Retina (tissue), 1 donor: ENCODE measurements at places on chromosomes 12 and 14.

- DNase-seq = no peak
Observed at GRCh38 chr12:108196319-108196718, 67.2 kb downstream of the WSCD2 start.

- no peak for DNase-seq
Observed at GRCh38 chr12:14927267-14927666, 11.1 kb downstream of the ERP27 start.

DNA sequence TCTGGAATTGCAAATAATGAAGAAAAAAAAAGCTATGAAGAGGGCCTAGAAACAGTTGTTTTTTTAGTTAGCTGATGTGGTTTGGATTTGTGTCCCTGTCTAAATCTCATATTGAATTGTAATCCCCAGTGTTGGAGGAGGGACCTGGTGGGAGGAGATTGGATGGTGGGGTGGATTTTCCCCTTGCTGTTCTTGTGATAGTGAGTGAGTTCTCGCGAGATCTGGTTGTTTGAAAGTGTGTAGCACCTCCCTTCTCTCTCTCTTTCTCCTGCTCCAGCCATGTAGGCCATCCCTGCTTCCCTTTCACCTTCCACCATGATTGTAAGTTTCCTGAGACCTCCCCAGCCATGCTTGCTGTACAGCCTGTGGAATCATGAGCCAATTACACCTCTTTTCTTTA is 126.1 kb downstream of the ASCL4 start:
- no peak for DNase-seq

GRCh38 chr12:91109148-91109564 is 2.1 kb downstream of the LUM start:
- DNase-seq = no peak

DNA sequence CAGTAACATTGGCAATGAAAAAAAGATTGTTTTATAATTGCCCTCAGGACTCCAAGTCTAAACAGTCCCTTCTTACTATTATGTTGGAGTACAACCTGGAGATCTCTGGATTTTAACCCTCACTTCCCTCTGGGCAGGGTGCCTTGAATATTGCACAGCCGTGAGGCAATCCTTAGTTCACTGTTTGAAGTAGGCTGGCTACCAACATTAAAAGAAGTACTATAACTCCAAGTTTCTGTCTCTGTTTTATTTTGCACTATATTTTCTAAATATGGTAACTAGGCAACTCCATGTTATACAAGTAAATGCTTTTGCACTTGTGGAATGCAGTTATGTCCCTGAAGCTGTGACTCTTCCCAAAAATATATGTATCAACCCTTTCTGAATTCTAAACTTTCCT is 490.7 kb downstream of the EGLN3 start:
- no peak for DNase-seq

GRCh38 chr14:100033347-100034075 is 31.7 kb upstream of the EVL start:
- DNase-seq = no peak

DNA sequence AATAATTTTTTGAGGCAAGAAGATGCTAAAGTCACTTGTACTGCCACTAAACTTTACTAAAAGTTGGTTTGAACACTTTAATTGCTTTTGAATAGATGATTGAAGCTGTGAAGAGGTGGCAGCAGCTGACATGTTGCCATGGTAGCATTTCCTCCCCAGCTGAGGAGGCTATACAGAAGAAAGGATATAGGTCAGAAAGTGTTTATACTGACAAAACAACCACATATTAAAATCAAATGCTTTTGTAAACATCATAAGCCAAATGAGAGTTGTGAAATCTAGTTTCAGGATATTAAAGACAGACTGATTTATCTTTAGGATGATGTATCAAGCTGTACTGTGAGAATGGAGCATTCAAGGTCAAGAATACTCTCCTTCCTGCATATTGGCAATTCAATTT is 41.7 kb downstream of the TSPAN19 start:
- no peak for DNase-seq

DNA sequence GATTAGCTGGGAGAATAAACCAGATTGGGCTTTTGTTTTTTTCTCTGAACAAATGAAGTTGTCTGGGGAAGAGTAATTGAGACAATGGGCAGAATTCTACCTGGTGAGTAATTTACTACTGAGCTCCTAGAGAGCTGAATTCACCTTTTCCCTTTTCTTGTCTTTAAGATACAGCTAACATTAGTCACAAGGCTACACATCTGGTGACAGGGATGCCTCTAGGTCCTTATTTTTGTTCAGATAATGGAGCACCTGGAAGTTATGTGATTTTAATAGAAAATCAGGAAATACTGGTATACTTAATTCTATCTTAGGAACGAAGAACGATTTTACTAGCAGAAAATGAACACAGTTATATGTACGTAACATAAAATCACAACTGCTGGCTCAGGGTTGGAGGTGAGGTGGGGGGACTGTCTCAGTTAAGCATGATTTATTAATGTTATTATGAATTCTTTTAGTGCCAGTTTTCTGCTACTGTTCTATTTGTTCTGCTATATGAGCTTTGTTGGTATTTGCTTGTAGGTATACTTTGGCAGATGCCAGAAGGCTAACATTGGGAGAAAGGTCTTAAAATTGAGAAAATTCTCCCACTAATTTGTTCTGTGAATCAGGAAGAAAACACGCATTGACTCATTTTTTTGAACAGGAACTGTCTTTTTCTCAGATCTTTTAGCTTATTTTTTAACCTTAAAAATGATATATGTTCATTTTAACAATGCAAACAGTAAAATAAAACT is 482.7 kb upstream of the RGS6 start:
- DNase-seq = no peak

GRCh38 chr12:6322969-6323339 is 12.5 kb downstream of the PLEKHG6 start:
- DNase-seq = no peak

- DNase-seq = no peak
Observed at GRCh38 chr14:33280646-33281045, 342.0 kb downstream of the NPAS3 start.

DNA sequence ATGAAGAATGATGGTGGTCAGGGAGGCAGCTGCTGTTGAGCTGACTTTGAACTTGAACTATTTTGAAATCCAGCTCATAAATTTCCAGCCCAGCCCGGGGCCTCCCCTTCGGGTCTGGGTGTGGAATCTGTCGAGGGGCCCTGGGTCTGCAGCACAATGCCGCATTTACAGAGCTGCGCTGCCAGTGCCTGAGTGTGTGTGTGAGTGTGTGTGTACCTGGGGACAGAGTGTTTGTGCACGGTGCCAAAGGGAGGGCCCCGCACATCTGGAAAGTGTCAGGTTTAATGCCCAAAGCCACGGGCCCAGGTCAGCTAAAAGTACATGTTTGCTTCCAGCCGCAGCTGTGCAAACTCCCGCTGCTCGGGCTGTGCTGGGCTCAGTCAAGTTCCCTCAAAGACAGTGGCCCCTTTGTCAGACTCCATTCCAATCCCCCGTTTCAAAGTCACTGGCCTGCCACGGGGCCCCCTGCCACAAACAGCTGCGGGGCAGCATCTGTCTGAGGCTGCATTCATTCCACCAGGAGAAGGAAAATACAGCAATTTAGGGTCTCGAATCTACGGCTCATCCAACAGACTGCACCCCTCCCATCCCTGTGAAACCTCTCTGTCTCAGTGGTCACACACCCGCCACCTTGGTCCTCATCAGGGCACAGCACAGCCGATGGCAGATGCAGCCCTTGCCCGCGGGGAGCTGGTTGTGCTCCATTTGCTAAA is 16.3 kb upstream of the RFLNA start:
- no peak for DNase-seq

- no peak for DNase-seq
Observed at GRCh38 chr14:88849716-88850115, 25.3 kb downstream of the TTC8 start.

- no peak for DNase-seq
Observed at GRCh38 chr12:42673535-42673934, 84.0 kb upstream of the PRICKLE1 start.

DNA sequence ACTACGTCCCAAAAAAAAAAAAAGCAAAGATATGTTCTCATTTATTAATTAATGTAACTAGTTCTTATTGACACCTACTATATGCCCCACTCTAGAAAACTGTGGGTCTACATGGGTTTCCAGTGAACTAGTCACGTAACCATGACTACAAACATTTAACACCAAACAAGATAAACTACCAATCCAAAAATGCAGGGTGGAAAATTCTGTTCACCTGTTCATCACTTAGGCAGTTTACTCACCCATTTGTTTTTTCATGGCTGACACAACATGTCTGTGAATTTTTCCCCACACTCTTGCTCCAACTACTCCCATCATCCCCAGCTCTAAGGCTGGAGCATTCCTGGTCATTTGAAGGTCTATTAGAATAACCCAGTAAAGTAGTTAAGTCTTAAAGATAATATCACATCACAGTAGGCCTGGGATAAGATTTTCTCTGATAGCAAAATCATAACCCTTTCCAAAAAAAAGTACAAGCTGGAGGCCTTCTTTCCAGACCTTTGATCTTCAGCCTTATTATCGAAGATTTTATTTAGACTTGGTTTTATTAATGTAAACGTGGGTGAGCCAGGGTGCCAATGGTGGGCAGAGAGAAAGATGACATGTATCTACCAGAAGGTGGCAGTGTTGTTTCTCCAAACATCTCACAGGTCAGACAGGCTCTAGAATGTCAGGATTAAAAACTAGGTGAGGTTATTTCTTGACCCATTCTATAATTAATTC is 61.6 kb upstream of the DAAM1 start:
- DNase-seq = peak; percentile 71

DNA sequence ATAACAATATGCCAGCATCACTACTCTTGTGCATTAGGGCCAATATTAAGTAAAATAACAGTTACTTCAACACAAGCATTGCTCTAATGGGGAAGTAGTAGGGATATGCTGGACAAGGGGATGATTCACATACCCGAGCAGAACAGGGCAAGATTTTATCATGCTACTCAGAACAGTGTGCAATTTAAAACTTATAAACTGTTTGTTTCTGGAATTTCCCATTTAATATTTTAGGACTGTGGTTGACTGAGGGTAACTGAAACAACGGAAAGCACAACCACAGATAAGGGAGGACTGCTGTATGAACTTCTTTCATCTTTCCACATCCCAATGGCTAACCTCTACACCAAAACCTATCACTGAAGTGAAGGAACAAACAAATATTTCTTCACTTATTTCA is 36.8 kb downstream of the SARNP start:
- DNase-seq = no peak

DNA sequence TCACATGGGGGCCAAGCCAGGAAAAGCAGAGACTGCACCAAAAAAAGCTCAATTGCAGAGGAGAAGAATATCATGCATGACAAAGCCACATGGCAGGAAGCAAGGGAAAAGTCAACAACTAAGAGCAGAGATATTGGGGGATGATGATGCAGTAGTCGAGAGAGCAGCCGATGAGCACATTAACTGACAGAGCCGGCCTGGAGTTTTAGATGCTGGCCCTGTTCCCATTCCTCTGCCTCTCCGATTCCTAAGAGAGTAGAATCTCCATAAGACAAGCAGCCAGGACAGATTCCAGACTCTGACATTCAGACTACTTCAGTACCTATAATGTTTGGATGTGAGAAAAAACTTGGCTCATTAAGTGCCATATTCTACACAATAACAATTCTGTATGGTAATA is 155.9 kb downstream of the KCNH5 start:
- no peak for DNase-seq

- no peak for DNase-seq
Observed at GRCh38 chr12:4156317-4156716, 117.2 kb upstream of the CCND2 start.

DNA sequence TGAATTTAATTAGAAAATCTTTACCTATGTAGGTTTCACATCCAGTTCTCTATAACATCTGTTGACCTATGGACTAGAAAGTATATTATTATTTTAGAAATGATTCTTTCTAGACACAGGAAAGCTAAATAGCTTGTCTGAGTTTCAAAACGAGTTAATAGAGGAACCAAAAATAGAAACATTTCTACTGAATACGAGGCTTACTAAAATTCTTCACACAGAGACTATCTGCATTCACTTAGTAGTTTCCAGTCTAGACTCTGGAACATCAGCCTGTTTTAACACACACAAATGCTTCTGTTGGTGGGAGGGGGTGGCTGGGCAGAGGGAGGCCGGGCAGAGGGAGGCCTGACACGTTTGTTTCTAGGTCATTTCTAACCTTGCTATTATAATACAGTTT is 29.7 kb downstream of the RGS6 start:
- no peak for DNase-seq

- no peak for DNase-seq
Observed at GRCh38 chr14:73944432-73945158, 5.3 kb downstream of the FAM161B start.

GRCh38 chr14:37197421-37198272 is at the start of gene MIPOL1:
Gene MIPOL1 (plus strand): TSS chr14:37197937. CDS start chr14:37247889, 49,952 bp downstream.
- DNase-seq = peak; percentile 93

GRCh38 chr14:87678624-87679023 is 314.4 kb downstream of the GALC start:
- no peak for DNase-seq
